GM23338 (cell line): ENCODE measurements at places on chromosomes 13 and 19.

DNA sequence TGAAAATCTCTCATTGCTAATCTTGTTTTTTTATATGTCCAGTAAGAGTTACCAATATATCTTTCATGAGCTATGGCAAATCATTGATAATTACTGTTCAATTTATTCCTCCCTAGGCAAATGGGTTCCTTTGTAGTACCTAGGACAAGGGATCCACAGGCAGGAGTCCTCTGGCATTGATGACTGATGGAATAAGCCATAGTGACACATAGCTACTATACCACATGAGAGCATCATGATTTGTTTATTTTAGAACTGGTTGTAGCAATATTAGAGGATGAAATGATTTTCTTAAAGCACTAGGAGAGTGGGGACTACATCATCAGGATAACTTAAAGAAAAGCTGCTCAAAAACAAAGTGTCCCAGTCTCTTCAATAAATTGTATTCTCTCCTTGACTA, 21.7 kb upstream of the MAB21L1 start:
- DNase-seq, result no peak

GRCh38 chr13:52053460-52053859, 29.0 kb downstream of the UTP14C start:
- peak; percentile 13 for DNase-seq

DNA sequence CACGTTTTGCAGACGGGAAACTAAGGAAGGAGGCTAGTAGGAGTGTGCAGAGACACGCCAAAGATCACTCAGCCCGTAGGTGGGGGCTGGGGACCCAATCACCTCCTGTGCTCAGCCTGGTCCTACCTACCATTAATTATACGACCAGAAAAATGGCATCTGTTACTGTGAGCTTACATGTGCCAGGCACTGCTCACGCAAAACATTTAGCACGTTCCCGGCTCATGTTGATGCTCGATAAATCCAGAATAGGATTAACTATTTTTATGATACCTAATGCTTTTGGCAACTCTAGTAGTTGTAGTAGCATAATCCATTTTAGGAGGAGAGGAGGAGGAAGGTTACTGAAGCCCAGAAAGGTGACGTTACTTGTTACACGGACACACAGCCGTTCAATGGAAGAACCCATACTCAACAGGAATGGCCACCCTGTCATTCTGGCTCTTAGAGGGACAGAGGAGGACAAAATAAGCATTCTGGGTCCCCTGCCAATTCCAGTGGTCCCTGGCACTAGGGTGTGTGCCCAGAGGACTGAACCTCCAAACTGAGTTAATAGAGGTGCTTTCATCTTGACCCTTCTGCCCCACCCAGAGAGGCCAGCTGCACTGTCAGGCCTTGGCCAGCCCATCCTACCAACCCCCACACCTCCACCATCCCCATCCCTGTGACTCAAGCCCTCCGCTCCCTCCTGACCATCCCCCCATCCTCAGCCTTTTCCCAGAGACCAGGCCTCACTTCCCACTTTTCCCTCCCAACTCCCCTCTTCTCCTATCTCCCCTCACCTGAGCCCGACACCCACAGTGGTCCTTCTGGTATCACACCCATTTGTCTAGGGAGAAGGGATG, 5.0 kb upstream of the EML2 start:
- no peak for DNase-seq

DNA sequence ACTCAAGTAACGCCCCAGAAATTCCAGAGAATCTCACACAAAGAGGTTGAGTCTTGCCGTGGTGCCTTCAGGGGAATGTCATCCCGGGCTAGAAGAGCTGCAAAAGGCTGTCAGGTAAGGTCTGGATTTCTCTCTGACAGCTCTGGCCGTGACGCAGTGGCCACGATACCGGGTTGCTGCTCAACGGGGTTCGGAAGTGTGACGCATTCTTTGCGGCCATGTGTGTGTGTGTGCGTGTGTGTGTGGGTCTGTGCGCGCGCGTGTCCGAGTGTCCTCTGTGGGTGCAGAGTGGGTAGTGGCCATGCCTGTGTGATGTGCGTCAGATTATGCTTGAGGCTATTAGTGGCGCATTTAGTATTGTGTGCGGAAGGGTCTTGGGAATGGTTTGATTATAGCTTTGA, 306 bp downstream of the ZNF540 start:
- DNase-seq, result no peak

DNA sequence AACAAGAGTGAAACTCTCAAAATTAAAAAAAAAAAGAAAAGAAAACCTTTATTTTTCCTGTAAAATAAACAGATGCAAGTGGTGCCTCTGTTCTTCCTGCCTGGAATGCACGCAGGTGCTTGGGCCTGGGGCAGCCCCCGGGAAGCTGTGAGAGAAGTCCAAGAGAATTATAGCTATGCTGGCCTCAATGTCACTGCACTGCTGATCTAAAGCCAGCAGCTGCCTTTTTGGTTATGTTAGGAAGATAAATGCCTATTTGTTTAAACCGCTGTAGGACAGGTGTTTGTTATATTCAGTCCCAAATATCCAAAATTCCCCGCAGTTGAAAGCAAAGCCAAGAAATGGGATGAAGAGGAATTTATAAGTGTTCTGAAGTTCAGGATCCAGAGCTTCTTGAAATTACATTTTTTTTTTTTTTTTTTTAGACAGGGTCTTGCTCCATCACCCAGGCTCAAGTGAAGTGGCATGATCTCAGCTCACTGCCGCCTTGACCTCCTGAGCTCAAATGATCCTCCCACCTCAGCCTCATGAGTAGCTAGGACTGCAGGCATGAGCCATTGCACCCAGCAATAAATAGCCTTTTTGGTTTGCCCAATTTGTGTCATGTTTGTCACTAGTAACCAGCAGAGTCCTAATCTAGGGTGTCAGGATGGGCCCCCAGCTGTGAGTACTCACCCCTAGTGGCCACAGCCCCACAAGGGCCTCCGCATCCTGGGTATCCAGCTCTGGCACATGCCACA, 2.2 kb downstream of the RINL start:
- DNase-seq, result no peak

- peak; percentile 57 for DNase-seq
These were observed 33.5 kb upstream of the PABPC3 start for GRCh38 chr13:25062479-25062878.
